ENCODE measurements at places on chromosomes 16 and 17.

DNA sequence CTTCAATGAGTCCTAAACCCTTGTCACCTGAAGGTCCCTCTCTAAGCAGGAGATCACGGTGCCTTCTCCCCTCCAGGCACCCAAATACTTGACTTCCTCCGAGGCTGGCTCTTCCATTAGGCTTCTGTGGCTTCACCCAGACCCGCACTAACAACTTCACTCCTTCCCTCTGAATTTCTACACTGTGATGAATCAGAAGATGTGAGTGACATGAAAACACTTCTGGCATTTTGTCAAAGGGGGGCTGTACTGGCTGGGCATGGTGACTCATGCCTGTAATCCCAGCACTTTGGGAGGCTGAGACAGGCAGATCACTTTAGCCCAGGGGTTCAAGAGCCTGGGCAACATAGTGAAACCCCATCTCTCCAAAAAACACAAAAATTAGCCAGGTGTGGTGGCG is 72.6 kb upstream of the CNEP1R1 start:
- DNase-seq: no peak

GRCh38 chr17:970364-970763 is 9.2 kb downstream of the NXN start:
- no peak for DNase-seq

- DNase-seq: no peak
These were observed 108.0 kb downstream of the SKAP1 start for GRCh38 chr17:48322060-48322459.

DNA sequence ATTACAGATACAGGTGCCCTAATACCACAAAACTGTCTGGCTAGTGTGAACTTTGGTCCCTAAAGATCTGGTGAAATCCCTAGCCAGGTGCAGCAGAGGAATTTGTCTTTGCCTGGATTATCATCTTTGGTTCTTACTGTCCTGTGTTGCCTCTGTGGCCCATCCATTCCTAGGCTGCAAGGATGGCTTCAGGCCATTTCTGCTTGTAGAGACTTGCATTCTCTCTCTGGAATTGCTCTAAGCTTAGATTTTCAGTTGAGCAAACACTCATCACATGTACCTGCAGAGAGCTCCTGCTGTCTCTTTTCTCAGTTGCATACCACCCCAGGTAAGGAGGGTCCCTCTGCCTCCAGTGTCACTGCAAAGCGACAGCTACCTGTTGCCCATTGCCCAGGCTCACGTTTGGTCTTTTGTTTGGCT is 114.9 kb downstream of the PRKCA start:
- no peak for DNase-seq

DNA sequence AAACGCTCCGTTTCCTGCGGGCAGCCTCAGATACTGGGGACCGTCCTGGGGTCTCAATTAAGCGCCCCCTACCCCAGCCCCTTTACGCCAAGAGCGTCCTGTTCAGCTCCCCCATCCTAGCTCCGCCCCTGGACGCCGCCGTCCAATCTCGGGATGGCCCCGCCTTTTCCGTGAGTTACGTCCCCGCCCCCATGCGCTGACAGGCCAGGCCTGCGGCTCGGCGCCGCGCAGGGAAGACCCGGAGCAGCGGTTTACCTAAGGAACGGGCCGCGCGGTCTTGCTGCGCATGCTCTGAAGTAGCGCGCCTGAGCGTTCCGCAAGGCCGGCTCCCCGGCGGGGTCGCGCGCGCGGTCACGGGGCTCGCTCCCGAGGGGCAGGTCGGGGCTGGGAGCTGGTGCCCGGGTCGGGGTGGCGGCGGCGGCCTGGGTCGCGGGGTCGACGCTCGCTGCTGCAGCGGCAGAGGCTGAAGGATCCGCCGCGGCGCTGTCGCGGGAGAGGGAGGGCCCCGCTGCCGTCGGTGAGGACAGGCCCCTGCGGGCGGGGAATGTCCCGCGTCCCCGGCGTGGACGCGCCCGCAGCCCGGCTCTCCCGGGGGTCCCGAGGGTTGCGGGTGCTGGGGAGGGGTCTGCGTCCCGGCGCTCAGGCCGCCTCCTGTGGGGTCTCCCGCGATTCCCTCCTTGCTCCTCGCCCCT is at the start of gene FLYWCH1:
TSS of gene FLYWCH1 (plus strand) at position 294 of the 692 bp plus-strand sequence. CDS start 17,755 bp downstream, outside the sequence.
- DNase-seq: peak; percentile 99

GRCh38 chr17:13403982-13404946 is 197.5 kb downstream of the HS3ST3A1 start:
- no peak for DNase-seq

DNA sequence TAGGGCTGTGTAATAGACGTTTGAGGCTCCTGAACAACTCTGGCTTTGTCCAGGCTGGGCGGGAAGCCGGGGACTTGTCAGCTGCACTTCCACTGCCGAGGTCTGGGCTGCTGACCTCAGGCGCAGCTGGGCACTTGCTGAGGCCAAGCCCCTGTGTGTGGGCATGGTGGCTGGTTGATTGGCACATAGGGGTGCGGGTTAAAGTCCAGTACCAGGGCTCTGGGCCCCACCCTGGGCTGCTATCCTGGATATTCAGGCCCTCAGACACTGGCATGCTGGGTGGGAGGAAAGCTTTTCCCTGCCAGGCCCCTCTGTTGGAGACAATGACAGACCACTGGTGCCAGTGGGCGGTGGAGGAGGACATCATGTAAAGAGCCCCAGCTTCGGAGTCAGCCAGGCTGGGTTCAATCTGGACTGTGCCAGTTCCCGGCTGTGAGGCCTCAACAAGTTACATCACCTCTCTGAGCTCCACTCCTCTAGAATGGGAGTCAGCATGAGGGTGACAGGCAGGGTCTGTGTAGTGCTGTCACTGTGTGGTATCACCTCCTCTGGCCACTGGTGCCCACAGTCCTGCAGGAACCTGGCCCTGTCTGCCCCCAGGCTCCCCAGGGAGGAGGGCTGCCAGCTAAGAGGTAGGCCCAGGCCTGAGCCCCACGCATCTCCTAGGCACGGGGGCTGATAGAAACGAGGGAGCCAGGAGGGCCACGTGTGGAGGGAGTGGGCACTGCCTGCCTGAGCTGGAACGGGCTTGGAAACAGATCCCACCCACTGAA is 42.5 kb downstream of the PSME3IP1 start:
- DNase-seq: no peak

DNA sequence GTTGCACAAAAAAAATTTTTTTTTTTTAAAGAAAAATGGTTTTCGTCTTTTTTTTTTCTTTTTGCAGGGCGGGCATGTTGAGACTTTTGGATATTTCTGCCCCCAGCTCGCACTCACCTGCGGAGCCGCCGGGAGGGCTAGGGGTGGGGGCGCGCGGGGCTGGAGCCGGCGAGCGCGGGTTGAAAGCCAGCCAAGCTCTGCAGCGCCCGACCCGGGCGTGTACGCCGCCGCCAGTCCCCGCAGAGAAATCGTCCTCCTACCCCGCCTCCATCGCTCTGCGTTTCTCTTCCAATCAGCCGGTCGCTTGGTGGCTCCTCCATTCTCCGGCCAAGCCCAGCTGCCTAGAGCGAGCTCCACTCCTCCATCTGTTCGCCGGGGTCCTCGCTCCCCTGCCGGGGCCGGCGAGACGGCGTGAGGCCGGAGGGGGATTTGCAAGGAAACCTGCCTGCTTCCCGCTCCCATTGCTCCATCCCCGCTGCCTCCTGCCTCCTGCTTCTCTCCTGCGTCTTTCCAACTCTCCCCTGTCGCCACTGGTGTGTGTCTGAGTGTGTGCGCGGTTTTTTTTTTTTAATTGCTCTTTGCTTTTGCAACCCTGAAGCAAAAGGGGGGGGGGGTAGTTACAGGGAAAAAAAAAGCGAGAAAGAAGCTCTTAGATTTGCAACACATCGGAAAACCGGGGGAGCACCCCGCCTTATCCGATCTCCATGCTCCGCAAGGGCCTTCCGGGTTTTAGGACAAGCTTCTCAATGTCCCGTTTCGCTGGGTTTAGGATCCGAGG is 1.8 kb upstream of the UBTF start:
- DNase-seq: peak; percentile 84

GRCh38 chr16:80932708-80933095 is 74.0 kb downstream of the CMC2 start:
- DNase-seq: peak; percentile 52

DNA sequence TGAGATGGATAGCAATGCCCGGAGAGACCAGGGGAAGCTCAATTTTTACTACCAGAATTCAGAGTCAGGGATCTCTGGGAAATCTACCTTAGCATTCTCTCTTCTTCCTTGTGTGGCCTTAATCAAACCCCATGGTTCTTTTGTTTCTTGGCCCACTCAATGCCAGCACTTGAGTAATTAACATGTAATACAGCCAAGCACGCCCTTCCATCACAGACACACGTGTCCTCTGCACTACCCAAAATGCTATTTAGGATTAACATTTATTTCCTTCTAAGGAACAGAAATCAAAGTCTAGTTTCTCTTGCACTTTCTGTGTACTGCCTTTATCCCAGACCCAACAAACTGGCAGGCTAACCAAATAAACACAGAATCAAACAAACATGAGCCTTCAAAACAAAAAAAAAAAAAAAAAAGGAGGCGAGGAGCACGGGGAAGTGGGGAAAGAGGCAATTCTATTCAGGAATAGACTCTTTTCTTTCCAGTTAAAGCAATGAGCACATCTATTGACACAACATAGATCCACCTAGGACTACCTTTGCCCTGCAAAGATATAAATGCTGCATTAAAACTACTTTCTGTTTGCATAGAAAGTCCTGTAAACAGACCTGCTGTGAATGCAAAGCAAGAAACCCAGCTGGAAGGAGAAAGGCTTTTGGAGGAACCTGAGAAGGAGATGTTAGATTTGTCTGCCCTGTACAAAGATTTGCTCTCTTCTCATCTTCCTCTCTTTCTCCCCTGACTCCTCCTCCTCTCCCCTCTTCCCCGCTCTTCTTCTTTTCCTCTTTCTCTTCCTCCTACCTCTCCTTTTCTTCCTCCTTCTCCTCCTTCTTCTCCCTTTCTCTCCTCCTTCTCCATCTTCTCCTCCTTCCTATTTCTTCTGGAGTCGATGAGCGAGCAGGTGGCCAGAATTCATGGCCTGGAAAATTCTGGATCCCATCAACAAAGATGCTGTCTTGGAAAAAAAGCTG is 294.4 kb downstream of the NPIPA8 start:
- DNase-seq: no peak

DNA sequence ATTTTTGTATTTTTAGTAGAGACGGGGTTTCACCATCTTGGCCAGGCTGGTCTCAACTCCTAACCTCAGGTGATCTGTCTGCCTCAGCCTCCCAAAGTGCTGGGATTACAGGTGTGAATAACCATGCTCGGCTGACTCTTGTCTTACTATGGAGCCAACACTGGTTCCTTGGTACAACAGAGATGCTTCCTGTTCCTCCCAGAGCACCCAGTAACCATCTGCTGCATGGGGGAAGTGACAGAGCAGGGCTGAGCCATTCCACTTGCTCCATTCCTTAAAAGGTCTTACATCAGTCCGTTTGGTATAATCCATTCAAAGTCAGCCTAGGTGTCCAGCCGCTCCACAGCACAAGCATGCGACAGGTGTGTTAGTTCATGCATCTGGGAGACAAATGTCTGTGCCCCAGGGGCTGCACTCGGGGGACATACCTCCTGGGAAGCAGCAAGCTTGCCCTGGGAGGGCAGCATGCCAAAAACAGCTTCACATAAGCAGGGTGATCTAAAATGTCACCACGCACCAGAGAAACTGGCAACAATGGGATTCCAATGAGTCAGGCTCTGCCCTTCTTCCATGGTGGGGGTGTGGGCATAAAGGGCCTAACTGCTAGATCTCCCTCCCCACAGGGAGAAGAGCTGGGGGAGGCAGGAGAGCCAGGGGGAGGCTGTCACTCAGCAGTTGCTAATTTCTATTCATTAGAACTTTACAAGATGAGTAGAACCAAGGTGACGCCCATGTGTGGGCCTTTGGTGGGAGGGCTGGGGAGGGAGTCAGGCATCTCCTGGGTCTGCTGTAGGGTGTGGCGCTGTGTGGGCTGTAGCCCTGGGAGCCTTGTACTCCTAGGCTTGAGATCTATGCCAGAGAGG is 35.5 kb downstream of the PIPOX start:
- no peak for DNase-seq

DNA sequence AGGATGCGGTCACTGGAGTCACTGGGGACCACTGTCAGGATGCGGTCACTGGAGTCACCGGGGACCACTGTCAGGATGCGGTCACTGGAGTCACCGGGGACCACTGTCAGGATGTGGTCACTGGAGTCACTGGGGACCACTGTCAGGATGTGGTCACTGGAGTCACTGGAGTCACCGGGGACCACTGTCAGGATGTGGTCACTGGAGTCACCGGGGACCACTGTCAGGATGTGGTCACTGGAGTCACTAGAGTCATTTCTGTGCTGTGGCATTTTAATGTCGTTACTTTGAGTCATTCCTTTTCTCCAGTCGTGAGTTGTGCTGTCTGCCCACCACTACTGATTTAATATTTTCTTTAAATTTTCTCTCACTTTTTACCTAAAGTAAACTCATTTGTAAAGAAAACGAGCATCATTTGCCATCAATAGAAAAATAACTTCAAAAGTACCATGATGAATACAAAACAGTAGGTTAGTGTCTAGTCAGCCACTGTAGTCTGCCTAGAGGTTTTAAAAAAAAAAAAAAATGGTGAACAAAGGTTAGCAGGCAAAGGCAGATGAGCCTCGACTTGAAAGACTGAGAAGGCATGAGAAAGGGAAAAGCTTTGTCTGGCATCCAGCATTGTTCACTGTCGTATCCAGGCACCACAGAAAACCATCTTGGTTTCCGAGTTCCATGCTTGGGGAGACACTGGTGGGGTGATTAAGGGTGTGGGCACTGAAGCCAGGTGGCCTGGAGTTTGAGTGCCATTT is 346.6 kb downstream of the SNX29 start:
- DNase-seq: no peak

Data from kidney (tissue), 22 donors.